Stomach (tissue), 19 donors: ENCODE measurements at places on chromosomes 11 and 22. TPM values are rescaled to one million over a fixed set of nuclear protein-coding genes. Genes with fewer than 3 reads are reported as not detected.

Gene HYLS1
- not detected for total RNA-seq

Gene TRIM6
- total RNA-seq = not detected

DNA sequence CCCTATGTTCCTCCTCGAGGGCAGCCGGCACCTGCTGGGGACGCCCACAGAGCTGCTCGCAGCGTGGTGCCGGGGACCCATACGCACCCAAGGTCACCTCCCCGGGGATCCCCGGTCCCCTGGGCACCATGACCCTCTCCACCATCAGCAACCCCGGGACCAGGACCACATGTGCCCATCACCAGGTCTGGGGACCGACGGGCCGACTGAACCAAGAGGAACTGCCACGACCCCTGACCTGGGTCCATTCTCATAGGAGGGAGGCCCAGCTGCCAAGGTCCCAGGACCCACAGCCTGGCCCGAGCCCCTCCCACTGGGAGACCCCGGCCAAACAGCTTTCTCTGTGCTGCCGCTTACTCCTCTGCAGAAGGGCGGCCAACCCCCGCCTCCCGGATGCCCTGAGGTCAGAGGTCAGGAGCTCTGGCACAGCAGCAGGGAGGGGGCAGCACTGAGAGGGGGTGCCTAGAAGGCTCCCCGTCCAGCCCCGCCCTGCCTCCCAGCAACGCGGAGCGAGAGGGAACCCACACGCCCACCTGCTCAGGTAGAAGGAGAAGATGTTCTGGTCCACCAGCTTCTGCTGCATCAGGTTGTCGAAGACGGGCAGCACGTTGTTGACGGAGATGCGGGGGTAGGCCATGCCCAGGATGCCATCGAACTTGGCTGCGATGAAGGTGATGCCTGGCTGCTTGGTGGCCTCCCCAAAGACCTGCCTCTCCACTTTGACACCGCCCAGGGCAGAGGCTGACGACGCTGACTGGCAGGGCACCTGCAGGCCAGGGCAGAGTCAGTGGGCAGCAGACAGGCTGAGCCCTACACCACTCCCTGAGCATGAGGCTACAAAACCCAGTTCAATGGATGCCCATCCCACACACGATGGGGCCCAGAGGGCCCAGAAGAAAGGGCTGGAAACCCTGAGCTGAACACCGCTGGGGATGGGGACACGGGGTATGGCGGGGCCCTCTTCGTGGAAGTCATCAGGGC lies 6.6 kb downstream of the CTSD start:
- no peak for DNase-seq
- peaks cover 84% of the 10 kb centered on the region for H3K4me1 ChIP-seq
- H3K27me3 ChIP-seq = no peaks in the 10 kb centered on the region
- H3K36me3 ChIP-seq = peaks cover 53% of the 10 kb centered on the region
- no peak overlapping the region for H3K4me3 ChIP-seq
- H3K27ac ChIP-seq = peak overlapping the region; percentile 9

DNA sequence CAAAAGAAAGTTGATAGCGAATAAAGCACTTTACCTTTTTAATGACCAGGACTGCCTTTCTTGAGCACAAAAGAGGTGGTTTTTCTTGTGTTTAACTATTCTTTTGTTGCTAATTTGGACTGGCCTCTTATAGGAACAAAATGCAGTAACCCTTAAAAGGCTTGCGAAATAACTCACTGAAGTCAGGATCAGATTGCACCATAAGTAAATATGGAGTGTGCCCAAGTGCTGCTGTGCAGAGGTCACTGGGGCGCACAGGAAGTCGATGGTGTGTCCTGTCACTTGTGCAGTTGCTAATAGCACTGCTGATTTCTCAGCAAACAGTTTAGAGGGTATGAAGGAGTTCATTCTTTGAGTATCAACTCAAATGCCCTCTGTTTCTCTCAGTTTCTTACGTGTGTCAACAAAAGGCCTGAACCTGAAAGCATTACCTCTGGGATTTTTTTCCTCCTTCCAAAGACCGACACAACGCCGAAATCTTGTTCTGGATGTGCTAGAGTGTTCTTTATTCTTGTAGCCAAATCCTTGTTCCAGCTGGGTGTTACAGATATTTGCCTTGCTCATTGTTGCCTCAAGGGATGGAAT lies 71.3 kb downstream of the ATXN10 start:
- H3K27me3 ChIP-seq = no peaks in the 10 kb centered on the region
- H3K4me3 ChIP-seq = no peak overlapping the region
- H3K27ac ChIP-seq = no peak overlapping the region
- DNase-seq = peak; percentile 30
- peaks cover 57% of the 10 kb centered on the region for H3K36me3 ChIP-seq
- H3K4me1 ChIP-seq = peaks cover 7% of the 10 kb centered on the region

DNA sequence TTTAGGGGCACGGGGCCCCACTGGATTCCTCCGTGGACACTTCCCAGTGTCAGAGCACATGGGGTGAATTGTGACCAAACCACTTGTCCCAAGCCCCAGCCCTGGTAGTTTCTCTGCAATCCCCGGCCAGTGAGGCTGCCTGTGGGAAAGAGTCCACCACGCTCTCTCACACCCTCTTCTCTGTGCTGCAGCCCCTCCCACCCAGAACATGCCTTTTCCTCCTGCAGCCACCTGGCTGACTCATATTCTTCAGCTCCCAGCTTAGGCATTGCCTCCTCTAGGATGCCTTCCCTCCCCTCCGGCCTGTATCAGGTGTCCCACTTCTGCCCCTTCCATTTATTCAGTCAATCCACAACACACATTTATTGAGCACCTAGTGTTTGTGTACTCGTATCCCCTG lies 5.4 kb upstream of the RPS6KB2 start:
- no peak overlapping the region for H3K27ac ChIP-seq
- H3K27me3 ChIP-seq = no peaks in the 10 kb centered on the region
- no peak overlapping the region for H3K4me3 ChIP-seq

GRCh38 chr22:39617970-39618757 lies 47.6 kb downstream of the CACNA1I start:
- peaks cover 39% of the 10 kb centered on the region for H3K27me3 ChIP-seq
- no peaks in the 10 kb centered on the region for H3K4me1 ChIP-seq
- H3K36me3 ChIP-seq = no peaks in the 10 kb centered on the region

- H3K4me1 ChIP-seq = peaks cover 46% of the 10 kb centered on the region
- H3K4me3 ChIP-seq = peak overlapping the region; percentile 97
- DNase-seq = no peak
- H3K27ac ChIP-seq = peak overlapping the region; percentile 92
- no peaks in the 10 kb centered on the region for H3K36me3 ChIP-seq
- peaks cover 4% of the 10 kb centered on the region for H3K27me3 ChIP-seq
Observed at GRCh38 chr11:86954269-86955110, 705 bp downstream of the FZD4 start.

GRCh38 chr11:131033151-131033651 lies 116.9 kb upstream of the SNX19 start:
- no peak overlapping the region for H3K27ac ChIP-seq
- no peaks in the 10 kb centered on the region for H3K4me1 ChIP-seq
